ENCODE measurements at places on chromosomes 2 and 18.
A peak's percentile ranks its signal among the peaks of the same experiment; 100 is the strongest.

DNA sequence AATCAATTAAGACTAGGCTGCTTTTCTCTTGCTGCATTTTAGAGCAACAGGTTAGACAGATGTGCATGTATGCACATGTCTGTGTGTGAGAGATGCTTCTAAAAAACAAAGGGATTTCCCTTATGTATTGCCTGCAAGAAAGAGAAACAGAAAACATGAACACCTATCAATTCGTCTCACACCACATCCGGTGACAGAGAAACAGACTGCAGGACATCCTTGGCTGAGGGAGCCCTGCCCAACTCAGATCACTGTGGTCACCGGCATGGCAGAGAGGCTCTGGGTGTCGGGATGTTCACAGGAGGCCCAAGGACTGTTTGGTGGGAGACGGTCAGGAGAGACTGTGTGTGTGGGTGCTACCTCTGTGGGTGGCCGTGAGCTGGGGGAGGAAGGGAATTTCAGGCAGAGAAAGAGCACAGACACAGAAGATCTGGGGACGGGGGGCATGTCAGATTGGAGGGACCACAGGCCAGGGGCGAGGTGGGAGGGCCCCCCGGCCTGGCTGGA, 24.9 kb downstream of the FHL2 start:
- DNase-seq: no peak

DNA sequence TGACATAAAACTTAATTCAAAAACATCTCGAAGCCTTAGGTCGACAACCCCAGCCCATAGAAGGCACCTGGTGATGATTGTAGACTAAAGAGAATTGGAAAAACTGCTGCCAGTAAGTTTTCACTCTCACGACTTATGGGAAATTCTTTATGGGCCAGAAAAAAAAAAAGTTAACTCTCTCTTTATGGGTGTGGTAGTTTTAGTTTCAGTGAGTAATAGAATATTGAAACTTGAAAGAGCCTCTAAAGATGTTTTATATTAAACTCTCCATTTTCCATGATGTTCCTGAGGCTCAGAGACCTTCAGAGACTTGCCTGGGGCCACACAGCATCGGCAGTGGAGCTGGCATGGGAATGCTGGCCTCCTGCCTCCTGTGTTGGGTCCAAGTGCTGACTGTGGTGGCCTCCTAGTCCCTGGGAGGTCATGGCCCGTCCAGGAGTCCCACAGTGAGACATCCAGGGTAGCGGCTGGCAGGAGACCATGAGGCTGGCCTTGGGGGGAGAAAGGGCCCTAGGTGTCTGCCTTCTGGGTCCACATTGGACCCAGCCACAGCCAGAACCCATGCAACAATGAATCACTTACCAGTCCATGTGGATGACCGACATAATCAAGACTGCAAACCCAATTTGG, 158.9 kb downstream of the SEPTIN10 start:
- DNase-seq: no peak

GRCh38 chr2:144370937-144371584, 148.9 kb downstream of the ZEB2 start:
- no peak for DNase-seq

GRCh38 chr2:217105733-217106649, 246.1 kb upstream of the TNP1 start:
- DNase-seq: no peak

DNA sequence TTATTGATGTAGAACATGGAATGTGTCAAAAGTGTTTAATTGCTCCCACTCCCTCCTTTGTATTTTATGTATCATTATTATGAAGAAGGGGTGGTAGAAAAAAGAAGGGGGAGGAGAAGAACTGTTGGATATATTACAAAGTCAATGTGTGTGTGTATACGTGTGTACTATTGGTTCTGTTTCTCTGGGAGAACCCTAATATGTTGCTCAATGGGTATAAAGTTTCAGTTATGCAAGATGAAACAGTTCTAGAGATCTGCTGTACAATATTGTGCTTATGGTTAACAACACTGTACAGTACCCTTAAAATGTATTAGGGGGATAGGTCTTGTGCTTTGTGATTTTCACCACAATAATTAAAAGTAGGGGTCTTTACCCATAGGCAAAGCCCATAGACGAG, 58.1 kb upstream of the ZC3H15 start:
- DNase-seq: no peak

- no peak for DNase-seq
Observed at GRCh38 chr2:47226132-47226922, 71.2 kb upstream of the STPG4 start.

DNA sequence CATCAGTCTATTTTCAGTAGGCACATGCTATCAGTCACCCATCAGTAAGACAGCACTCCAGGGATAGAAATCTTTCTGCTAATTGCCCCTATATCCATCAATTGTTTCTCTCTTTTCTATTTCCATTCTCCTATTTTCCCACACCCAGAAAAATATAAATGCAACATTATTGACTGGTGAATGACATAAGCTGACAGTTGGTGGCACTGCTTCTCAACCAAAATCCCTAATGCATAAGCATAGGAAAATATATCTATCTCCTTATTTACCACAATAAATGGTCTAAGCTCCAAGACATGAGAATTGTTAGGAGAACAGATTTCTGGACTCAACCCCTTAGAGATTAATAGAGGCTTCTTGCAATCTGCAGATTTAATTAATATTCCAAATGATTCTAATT, 64.0 kb upstream of the REG3A start:
- DNase-seq: no peak

GRCh38 chr2:184644685-184645084, 46.4 kb downstream of the ZNF804A start:
- DNase-seq: no peak

GRCh38 chr2:234676109-234676782, 179.4 kb upstream of the ARL4C start:
- DNase-seq: no peak

DNA sequence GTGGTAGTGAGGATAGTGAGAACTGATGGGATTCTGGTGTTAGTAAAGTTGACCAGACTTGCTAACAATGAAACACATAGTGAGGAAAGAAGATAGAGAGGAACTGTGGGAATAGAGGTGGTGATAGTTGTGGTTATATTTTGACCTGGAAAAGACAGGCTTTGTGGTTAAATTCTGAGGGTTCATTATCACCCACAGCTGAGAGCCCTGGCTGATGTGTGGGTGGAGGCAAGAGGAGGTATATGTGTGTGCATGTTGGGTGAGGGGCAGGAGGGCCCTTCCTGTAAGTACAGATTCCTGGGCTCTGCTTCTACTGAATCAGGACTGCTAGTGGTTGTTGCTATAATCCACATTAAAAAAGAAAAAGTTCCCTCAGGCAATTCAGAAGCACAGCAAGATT, 26.2 kb upstream of the TMEM163 start:
- no peak for DNase-seq

- no peak for DNase-seq
Observed at GRCh38 chr2:221429741-221430491, 142.2 kb downstream of the EPHA4 start.

- no peak for DNase-seq
Observed at GRCh38 chr2:33213648-33214047, 262.8 kb upstream of the RASGRP3 start.

DNA sequence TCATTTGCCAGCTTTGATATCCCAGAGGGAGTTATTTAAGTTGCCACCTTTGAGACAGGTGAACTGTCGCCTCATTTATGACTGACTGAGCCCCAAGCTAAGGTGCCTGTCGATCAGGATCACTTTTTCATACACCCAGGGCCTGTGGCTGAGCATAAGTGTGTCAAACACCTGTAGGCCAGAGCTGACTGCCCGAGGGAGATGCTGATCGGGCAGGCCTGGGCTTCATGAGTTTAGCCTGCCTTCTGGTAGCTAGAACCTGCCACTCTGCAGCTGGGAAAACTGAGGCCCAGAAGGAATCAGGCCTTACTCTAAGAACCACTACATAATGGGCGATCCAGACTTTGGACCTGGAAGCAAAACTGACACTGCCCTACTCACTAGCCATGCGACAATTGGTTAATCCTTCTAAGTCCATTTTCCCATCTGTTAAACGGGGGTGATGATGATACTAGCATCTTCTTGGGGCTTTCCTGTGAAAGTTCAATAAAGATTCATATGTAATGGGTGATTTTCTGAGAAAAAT, 188.7 kb upstream of the GLI2 start:
- DNase-seq: no peak

DNA sequence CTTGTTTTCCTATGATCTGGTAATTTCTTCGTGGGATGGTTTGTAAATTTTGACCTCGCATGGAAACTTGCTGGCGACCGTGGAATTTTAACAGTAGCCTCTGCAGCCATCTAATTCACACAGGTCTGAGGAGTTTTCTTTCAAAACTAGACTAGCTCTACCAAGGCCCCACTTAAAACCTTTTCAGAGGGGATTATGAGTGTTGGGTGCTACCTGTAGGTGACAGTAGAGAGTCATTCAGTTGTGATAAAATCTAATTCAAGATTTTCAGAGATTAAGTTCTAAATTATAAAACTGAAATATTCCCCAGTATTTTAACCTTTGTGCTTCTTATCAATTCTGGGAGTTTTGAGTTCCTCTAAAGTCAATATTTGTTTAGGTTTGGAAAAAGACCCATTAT, 31.0 kb downstream of the THSD7B start:
- no peak for DNase-seq

- DNase-seq: peak; percentile 61
Observed at GRCh38 chr2:10412380-10412779, 35.7 kb downstream of the ODC1 start.

- DNase-seq: no peak
Observed at GRCh38 chr18:64253222-64253621, 104.3 kb upstream of the LINC00305 start.

GRCh38 chr2:216094701-216095100, 13.0 kb downstream of the TMEM169 start:
- DNase-seq: no peak

GRCh38 chr18:55841314-55841713, 253.3 kb upstream of the TCF4 start:
- no peak for DNase-seq

- DNase-seq: no peak
Observed at GRCh38 chr2:173218326-173219056, 136.2 kb upstream of the CDCA7 start.

DNA sequence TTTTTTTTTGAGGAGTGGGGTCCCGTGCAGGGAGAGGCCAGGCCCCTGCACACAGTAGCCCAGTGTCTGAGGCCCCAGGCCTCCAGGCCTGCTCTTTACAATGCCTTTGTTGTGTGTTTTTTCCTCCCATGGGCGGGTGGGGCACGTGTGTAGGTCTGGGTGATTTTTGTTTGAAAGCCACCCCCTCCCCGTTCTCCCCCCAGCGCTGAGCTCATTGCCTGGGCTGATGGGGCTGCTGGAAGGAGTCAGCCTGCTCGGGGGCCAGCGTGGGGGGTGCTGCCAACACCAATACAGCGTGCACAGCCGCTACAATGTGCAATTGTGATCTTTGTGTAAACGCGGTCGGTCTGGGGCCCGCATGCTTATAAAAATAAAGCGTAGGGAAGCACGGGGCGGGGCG, 142.7 kb downstream of the DYSF start:
- no peak for DNase-seq

DNA sequence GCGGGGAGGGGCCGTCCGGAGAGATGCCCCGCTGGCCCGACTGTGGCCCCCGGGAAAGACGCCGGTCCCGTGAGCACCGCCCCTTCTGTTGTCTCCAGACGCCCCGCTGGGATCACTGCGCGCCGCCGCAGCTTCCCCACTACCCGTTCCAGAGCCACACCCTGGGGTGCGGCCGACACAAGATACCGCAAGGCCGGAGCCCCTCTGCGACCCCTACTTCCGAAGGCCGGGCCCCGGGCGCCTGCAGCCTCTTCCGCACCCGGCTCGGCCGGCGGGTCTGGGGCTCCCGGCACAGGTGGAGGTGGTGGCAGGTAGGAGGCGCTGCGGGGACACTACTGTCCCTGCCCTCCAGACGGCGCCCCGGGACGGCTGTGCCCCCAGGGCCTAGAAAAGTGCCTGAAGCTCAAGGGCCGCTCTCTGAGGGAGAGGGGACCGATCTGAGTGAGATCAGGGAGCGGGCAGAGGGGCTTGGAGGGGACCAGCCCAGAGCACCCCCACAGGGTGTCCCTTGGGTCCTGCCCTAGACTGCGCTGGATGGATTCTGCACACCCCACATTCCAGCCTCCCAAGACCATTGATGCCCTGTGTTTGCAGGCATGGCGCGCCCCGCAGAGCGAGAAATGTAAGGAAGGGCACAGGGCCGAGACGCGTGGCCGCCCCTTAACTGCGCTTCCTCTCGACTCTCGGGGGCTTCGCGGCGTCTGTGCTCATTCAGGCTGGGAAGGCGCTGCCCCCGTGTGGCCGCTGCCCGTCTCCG, 80.0 kb downstream of the GFPT1 start:
- DNase-seq: peak; percentile 69

- no peak for DNase-seq
Observed at GRCh38 chr2:85787981-85788340, 34.2 kb downstream of the ATOH8 start.

- DNase-seq: no peak
Observed at GRCh38 chr2:226715347-226715990, 84.2 kb downstream of the IRS1 start.

DNA sequence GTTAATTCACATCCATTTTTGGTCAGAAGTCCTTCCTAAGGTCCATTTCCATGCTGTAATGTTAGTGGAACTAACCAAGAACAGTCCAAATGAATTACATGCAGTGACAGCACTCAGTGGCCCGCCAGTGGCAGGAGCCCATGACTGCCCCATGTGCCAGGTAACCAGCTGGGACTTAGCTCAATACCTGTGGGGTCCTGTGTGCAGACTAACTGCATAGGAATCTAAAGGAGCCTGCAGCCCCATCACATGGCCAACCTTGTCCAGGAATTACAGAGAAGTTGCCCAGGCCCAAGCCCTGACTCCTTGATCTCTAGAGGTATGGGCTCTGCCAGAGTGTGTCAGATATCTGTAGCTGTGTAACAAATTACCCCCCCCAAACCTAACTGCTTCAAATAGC, 35.4 kb upstream of the GPR17 start:
- DNase-seq: no peak

- peak; percentile 66 for DNase-seq
Observed at GRCh38 chr2:147405651-147406050, 439.2 kb upstream of the ACVR2A start.

- no peak for DNase-seq
Observed at GRCh38 chr2:158097481-158097880, 4.2 kb upstream of the UPP2 start.

DNA sequence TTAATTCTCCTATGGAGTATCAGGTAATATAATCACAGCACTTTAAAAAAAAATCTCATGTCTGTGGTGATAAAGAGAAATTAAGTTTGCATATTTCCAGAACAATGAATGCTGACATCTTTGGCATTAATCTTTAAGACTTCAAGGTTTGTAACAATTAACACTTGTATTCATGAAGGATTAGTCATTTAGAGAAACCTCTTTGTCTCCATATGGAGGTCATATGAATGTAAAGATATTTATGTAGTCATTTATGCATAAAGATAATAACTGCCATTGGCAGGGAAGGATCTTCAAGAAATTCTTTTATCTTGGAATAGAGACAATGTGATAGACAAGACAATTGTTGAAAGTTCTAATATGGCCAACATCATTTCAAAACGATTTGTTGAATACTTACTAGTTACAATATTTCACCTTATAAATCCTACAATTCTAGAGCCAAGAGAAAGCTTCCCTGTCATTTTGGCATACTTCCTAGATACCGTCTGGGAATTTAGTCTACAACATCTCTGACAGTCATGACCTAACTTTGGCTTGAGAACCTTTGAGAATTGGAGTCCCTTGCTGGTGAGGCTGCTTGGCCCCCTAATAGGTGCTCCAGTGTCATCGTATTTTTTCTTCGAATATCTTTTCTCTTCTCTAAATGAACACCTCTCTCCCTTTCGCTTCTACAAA, 33.6 kb downstream of the RASGRP3 start:
- DNase-seq: no peak

All from inflammatory macrophage treated with lipopolysaccharide for 4 hours (primary cell).